ENCODE measurements at places on chromosomes 7 and 10.

GRCh38 chr7:135200821-135201331 is 10.4 kb downstream of the WDR91 start:
- DNase-seq, result no peak

- no peak for DNase-seq
Measured at GRCh38 chr7:110774071-110774470, 316.9 kb upstream of the LRRN3 start.

DNA sequence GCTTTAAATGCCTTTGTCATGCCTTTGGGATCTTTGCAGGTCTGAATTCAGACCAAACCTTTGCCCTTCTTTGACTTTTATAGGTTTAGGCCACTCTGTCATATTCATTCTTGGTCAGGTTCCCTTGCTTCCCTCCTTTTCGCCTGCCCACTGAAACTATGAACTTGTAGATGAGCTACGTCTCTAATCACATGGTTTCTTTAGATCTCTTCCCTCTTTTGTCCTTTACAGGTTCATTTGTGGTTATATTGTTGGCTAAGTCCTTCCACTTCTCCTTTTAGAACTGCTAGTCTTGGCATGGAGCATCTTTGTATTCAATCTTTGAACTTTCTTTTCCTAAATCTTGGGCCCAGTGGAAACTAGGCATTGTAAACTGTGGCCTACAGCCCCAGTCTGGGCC is 104.0 kb upstream of the ZEB1 start:
- no peak for DNase-seq

DNA sequence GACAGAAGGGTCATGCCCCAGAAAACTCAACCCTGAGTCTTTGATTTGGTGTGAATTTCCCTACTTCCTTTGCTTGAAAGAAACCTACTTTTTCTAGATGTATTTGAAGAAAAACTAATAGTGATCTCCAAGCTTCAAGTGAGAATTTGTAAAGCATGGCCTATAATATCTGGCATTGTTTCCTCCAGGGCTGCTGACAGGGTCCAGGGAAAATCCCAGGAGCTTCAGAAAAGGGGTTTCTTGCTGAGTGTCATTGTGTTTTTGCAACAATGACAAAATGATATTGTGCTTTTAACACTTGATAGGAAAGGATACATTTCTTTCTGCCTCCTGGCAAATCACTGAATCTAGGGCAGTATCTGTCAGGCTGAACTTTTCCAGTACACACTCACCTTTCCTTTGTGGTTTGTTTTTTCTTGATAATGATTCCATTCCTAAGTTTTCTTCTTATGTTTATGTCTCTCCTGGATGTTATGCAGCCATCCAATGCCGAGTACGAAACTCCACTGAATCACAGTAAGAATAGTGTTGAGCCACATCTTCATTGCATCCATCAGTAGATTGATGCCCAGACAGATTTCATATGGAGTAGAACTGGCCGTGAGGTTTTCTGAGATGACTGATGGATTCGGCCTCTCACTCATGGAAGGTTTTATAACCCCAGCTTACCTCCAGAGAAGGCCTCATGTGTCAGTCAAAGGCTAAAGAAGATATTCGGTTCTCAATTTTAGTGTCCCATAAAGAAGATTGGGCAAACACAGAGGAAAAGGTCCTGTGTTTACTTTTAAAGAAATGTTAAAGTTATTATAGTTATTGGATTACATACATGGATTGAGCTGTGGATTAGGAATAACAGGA is 76.9 kb upstream of the STEAP1B start:
- no peak for DNase-seq

DNA sequence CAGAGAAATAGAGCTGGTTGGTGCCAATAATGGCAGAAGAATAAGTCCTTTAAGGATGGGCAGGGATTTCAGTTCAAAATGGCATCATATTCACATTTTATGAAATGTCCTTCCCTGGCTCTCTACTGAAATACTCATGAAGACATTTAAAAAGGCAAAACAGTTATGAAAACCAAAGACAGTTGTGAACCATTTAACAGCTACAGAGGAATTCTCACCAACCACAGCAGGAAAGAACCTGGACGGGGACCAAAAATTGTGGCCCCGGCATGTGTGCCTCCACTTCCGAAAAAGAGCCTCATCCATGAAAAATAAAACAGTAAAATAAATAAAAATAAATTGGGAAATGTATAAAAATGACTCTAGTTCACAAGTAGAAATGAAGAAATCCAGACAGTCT is 539.5 kb downstream of the SUGCT start:
- no peak for DNase-seq

DNA sequence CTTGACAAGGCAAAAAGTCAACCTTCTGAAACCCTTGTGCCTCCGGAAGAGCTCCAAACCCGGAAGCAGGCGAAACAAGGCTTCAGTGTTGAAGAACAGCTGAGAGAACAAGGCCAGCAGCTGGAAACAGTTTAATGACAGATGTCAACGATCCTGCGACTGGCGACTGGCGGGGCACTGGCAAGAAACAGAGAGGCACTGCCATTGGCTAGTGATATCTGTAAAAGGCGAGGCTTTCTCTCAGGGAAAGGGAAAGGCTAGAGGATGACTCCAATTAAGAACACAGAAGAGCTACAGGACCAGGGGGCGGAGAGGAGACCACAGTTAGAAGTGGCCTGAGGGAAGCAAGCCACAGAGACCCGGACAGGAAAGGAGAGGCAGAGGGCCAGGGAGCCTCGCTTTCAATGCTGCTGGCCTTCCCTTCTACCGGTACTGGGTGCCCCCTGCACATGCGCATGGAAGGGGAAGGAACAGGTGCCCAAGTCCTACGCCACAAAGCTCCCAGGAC is 19.4 kb downstream of the ITGB1 start:
- peak; percentile 44 for DNase-seq

DNA sequence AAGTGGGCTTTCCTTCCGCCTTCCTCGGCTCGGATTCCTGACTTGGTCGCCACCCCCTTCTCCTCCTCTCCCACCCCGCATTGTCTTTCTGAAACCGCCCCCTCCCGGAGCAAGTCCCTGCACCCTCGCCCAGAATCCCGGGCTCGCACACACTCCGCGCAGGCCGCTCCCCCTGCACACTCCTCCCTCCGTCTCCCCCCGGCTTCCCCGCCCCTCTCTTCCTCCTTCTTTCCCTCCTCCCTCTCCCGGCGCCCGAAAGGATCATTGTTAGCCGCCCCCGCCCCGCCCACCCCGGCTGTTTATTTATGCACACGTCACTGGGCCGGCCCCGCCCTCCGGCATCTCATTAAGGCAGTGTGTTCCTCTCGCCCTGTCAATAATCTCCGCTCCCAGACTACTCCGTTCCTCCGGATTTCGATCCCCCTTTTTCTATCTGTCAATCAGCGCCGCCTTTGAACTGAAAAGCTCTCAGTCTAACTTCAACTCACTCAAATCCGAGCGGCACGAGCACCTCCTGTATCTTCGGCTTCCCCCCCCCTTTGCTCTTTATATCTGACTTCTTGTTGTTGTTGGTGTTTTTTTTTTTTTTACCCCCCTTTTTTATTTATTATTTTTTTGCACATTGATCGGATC is at the start of gene TCF7L2:
Gene TCF7L2, plus strand, starts transcription at position 373 of the 633 bp plus-strand sequence. CDS start 510 bp downstream, outside the sequence.
- DNase-seq, result peak; percentile 96

- DNase-seq, result no peak
Measured at GRCh38 chr10:32376771-32377170, 29.8 kb upstream of the EPC1 start.

GRCh38 chr10:119496273-119496672 is 46.2 kb downstream of the RGS10 start:
- no peak for DNase-seq

- peak; percentile 79 for DNase-seq
Measured at GRCh38 chr10:97849687-97850402, at the start of gene GOLGA7B. TSS of gene GOLGA7B (plus strand) at chr10:97849843. CDS start at chr10:97850304, 461 bp downstream.

- no peak for DNase-seq
Measured at GRCh38 chr10:60537697-60538096, 148.0 kb upstream of the ANK3 start.

GRCh38 chr10:91556691-91557566 is 75.9 kb downstream of the PPP1R3C start:
- peak; percentile 88 for DNase-seq

- DNase-seq, result peak; percentile 0
Measured at GRCh38 chr7:32518534-32519140, 23.3 kb downstream of the AVL9 start.

GRCh38 chr7:6446838-6447580 is 745 bp downstream of the DAGLB start:
- peak; percentile 79 for DNase-seq

DNA sequence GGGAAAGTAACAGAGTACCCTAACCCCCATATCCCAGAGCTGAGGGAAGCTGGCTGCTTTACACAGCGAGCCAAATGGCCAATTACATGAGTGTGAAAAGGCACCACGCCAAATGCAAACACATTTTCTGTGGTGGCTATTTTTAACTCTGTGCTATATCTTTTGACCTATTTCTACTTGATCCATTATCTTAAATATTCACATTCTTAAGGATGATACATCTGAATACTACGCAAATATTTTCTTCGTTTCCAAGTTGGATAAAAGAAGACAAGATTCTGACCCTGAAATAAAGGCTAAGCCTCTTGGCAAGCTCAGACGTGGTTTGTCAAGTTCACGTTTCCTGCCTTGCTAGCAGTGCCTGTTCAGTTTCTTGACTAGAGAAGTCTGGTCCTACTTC is 146.7 kb upstream of the TMEM196 start:
- no peak for DNase-seq

DNA sequence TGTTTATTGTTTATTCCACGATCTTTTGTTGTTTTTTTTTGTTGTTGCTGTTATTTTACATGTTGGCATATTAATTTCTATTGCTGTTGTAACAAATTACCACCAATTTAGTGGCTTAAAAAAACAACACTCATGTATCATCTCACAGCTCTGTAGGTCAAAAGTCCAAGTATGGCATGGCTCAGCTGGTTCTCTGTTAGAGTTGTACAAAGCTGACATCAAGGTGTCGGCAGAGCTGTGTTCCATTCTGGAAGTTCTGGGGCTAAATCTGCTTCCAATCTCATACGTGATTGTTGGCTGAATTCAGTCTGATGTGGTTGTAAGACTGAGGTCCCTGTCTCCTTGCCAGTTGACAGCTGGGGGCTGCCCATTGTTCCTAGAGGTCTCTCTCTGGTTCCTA is 60.2 kb upstream of the FAM133B start:
- DNase-seq, result no peak

DNA sequence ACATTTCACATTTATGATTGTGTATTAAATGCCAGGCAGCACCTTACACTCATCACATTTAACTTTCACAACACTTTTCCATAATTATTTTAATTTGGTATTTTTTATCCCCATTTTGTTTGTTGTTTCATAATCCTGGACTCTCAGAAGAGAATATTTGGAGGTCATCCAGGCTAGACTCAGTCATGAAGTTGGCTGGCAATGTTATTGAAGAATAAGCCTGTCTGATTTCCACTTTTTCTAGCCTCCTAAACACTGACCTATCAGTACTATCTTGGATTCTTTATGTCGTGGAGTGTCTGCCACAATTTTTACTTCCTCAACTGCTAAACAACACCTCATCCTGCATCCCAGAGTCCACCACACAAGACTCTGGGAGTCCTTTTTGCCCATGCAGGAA is 372.3 kb upstream of the NRP1 start:
- no peak for DNase-seq

DNA sequence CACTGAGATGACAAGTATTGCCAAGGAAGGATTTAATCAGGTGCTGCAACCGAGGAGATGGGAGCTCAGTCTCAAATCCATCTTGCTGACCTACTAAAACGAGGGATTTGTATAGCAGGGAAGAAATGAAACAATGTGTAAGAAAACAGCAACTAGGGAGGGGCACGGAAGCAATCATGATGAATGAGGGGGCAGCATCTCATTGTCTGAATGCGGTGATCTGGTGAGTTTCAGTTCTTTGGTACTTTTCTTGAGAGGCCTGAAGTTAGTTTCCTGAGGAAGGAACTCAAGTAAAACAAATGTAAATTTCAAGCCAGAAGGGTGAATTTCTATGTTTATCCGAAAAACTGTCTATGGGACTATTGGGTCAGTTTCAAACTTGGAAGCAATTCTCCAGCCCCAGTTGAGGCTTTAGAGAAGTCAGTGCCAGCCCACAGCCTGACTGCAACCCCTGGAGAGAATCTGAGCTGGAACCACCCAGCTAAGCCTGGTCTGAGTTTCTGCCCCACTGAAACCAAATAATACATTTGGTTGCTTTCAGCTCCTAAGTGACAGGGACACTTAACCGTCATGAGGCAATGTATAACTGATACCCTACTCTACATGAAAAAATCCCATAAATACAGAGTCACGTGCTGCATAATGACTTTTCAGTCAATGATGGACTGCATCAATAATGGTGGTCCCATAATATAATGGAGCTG is 45.8 kb upstream of the TNS3 start:
- DNase-seq, result no peak

DNA sequence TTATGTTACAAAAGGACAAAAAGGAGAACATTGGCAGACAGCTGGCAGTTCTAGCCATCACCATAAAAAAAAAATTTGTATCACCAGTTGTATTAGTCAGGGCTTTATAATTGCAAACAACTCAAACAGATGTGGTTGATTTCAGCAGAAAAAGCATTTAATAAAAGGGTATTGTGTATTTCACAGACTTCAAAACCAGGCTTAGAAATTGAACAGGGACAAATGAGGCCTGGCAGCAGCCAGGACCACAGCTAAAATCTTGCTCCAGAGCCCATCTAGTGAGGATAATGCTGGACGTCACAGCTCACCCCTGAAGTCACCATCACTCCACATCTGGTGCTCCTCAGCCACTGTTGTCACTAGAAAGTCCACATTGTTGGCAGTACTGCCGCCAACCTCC is 52.9 kb upstream of the CALD1 start:
- DNase-seq, result no peak

DNA sequence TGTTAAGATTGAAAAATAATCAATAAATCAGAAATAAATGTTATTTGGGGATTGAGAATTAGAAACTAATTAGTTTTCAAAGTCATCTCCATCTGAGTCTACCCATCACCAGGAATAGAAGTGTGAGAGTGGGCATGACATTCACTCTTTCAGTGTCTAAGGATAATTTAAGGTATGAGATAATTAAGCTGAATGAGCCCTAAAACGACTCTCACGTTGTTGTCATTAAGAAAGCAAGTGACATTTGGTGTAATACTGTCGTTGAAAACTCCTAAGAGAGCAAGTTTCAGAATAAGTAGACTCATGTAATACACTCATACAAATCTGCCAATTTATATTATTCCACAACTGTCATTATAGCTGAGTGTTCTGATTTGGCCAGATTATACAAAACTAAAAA is 7.1 kb downstream of the AGMO start:
- peak; percentile 21 for DNase-seq

DNA sequence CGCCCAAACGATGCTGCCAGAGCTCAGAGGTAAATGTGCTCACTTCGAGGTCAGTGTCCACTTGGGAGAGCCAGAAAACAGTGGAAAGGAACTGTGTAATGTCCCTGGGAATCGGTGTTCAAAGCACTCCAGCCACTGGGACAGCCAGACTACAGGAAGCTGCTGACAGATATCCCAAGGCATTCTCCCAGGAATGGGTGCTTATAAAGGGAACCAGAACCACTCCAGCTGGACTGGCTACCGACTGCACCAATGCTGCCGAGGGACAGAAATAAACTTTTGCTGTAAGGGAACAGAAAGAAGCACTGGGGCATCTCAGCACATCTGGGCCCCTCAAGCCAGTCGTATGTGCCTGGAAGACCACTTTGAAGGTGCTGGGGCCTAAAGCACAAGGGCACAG is 76.7 kb downstream of the ATXN7L1 start:
- no peak for DNase-seq

Measured in NCI-H146 (cell line).